ENCODE measurements at places on chromosomes 11 and 22. TPM values are rescaled to one million over a fixed set of nuclear protein-coding genes. Genes with fewer than 3 reads are reported as not detected.

DNA sequence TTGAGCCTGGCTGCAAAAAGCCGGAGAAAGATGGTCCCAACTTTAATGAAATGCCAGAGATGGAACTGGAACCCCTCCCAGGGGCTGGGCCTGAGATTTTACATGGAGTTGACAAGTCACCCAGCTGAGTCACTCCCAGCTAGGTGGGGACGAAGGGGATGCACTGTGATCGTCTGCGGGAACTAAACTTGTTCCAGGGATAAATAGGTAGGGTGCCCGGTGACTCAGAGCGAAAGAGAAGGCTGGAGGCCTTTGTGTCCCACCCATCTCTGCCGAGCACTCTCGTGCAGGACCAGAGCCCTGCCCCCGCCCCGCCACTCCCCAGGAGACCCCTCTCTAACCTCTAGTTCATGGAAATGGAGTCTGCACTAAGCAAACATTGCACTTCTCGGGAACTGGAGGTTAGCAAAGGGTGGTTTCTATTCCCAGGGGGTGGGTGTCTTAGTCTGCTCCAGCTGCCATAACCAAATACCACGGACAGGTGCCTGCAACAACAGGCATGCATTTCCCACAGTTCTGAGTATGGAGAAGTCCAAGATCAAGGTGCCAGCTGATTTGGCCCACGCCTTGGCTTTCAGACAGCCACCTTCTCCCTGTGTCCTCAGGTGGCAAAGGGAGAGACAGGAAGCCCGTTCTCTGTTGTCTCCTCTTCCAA is 60.7 kb upstream of the FADD start:
- no peak overlapping the region for H3K27ac ChIP-seq
- peaks cover 51% of the 10 kb centered on the region for H3K27me3 ChIP-seq
- ATAC-seq, result no peak
- no peak overlapping the region for H3K4me3 ChIP-seq
- H3K36me3 ChIP-seq, result no peaks in the 10 kb centered on the region

DNA sequence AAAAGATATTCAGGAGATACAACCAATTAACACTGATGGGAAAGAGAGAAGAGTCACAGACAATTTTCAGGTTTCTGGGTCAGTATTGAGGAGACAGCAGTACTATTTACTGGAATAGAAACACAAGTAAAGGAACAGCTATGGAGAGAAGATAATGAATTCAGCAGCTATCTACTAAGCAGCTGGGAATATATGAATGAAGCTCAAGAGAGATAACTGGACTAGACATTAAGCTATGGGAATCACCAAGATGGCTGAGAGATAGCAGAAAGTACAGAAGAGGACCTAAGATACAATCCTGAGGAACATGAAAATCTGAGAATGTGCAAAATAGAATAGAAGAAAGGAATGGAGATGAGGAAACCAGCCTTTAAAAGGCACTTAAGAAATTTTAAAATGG is 15.9 kb downstream of the ALG9 start:
- no peak for ATAC-seq
- peaks cover 96% of the 10 kb centered on the region for H3K36me3 ChIP-seq
- H3K27me3 ChIP-seq, result no peaks in the 10 kb centered on the region
- no peaks in the 10 kb centered on the region for H3K4me1 ChIP-seq
- no peak overlapping the region for H3K27ac ChIP-seq

KRTAP5-8 gene
- total RNA-seq, result not detected

CRYBB3 gene
- total RNA-seq, result not detected

CHRM1 gene
- not detected for total RNA-seq

MS4A3 gene
- total RNA-seq, result not detected

APLNR gene
- total RNA-seq, result not detected

Data from activated T-helper 17 cell treated with anti-CD3 and anti-CD28 coated beads, Interleukin-2, amount 50 U/mL, for 72 hours (primary cell).